ENCODE measurements at places on chromosomes 7 and 10. TPM values are rescaled to one million over a fixed set of nuclear protein-coding genes. Genes with fewer than 3 reads are reported as not detected.

GRCh38 chr7:70695795-70696083, 436.2 kb upstream of the GALNT17 start:
- peaks cover 35% of the 10 kb centered on the region for H3K4me1 ChIP-seq
- H3K27ac ChIP-seq, result peak overlapping the region; percentile 82
- peaks cover 13% of the 10 kb centered on the region for H3K27me3 ChIP-seq
- H3K4me3 ChIP-seq, result peak overlapping the region; percentile 99

DNA sequence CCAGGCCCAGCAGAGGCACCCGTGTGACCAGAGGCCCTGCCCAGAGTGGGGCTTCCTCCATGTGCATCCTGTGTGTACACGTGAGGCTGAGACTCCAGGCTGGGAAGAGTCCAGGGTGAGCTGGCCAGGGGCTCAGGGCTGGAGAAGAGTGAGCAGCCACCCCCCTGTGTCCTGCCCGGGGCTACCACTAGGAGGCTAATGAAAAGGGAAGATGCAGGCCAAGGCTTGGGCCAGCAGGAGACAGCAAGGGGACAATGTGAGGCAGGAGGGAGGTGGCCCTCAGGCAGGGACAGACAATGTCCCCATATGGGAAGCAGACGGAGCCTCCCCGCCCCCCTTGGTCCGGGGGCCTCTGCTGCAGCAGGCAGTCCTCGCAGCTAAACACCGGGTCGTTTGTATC, 102.0 kb downstream of the HIF1AN start:
- peaks cover 3% of the 10 kb centered on the region for H3K27me3 ChIP-seq
- H3K4me1 ChIP-seq, result peaks cover 15% of the 10 kb centered on the region
- H3K27ac ChIP-seq, result no peak overlapping the region

GRCh38 chr10:66834802-66835201, 91.0 kb upstream of the LRRTM3 start:
- no peaks in the 10 kb centered on the region for H3K4me1 ChIP-seq
- no peak for DNase-seq
- H3K4me3 ChIP-seq, result no peak overlapping the region
- H3K36me3 ChIP-seq, result no peaks in the 10 kb centered on the region
- no peak overlapping the region for H3K27ac ChIP-seq

The PRF1 gene
- total RNA-seq, result not detected

- peaks cover 2% of the 10 kb centered on the region for H3K27me3 ChIP-seq
- H3K36me3 ChIP-seq, result peaks cover 17% of the 10 kb centered on the region
- peak overlapping the region; percentile 74 for H3K27ac ChIP-seq
- no peak for DNase-seq
These were observed 1.7 kb upstream of the UPP1 start for GRCh38 chr7:48087349-48087748.

- no peak overlapping the region for H3K27ac ChIP-seq
- H3K4me3 ChIP-seq, result no peak overlapping the region
- DNase-seq, result no peak
- no peaks in the 10 kb centered on the region for H3K36me3 ChIP-seq
- peaks cover 36% of the 10 kb centered on the region for H3K27me3 ChIP-seq
- H3K4me1 ChIP-seq, result peaks cover 34% of the 10 kb centered on the region
These were observed 3.8 kb downstream of the HOXA4 start for GRCh38 chr7:27126596-27127327.

The RAB11FIP2 gene
- 10.9 TPM for total RNA-seq

GRCh38 chr7:128699895-128700294, 27.8 kb downstream of the GARIN1A start:
- no peak for DNase-seq
- H3K4me1 ChIP-seq, result peaks cover 22% of the 10 kb centered on the region
- no peak overlapping the region for H3K27ac ChIP-seq
- no peak overlapping the region for H3K4me3 ChIP-seq

The IFIT1 gene
- total RNA-seq, result 2.0 TPM

The CARD11 gene
- 3.9 TPM for total RNA-seq

The COBL gene
- total RNA-seq, result 1.8 TPM

The RASA4B gene
- total RNA-seq, result 6.2 TPM

The SYT15 gene
- total RNA-seq, result 0.77 TPM

DNA sequence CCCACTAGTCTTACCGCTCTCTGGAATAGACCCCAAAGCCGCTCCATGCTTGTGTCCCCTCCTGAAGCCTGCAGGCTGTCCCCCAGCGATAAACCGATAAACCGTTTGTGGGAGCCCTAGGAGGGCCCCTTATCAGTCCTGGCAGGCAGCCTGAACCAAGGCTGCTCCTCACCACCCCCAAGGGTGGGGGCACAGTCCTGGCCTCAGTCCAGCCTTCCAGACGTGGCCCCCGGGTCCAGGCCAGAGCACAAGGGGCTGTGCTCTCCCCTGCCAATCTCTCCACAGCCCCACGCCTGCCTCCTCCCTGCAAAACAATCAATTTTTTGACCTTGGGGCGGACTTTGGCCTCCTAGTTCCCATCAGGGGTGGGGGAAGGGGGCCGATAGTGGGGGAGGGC, at the start of gene TFR2:
TFR2 (minus strand) TSS at position 90 of the 397 bp plus-strand sequence; CDS start at position 47, 43 bp downstream.
- no peak within 1 kb of the TSS for H3K4me3 ChIP-seq
- no peaks in the 10 kb centered on the region for H3K4me1 ChIP-seq
- no peak for DNase-seq
- no peak within 1 kb of the TSS for H3K27ac ChIP-seq

GRCh38 chr7:5574770-5575269, 151.2 kb upstream of the TNRC18 start:
- DNase-seq, result peak; percentile 74
- H3K36me3 ChIP-seq, result no peaks in the 10 kb centered on the region
- H3K4me1 ChIP-seq, result peaks cover 47% of the 10 kb centered on the region
- H3K27me3 ChIP-seq, result peaks cover 3% of the 10 kb centered on the region
- H3K4me3 ChIP-seq, result peak overlapping the region; percentile 62

DNA sequence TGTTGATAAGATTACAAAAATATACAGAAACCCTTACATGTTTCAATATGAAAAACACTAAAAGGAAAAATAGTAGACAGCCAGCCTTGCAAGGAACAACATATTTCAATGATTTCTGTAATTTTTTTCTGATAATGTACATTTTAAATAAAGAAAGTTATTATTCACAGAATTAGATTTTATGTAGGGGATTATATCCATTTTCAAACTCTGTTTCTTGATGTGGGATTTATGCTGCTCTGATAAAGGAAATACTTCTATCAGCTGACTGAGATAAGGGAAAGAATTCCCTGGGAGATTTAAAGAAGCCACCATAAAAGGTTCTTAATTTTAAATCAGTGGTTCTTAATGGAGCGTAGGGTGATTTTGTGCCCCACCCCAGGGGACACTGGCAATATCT, 180.4 kb downstream of the ADAM12 start:
- no peak for DNase-seq
- no peaks in the 10 kb centered on the region for H3K36me3 ChIP-seq
- no peak overlapping the region for H3K27ac ChIP-seq

DNA sequence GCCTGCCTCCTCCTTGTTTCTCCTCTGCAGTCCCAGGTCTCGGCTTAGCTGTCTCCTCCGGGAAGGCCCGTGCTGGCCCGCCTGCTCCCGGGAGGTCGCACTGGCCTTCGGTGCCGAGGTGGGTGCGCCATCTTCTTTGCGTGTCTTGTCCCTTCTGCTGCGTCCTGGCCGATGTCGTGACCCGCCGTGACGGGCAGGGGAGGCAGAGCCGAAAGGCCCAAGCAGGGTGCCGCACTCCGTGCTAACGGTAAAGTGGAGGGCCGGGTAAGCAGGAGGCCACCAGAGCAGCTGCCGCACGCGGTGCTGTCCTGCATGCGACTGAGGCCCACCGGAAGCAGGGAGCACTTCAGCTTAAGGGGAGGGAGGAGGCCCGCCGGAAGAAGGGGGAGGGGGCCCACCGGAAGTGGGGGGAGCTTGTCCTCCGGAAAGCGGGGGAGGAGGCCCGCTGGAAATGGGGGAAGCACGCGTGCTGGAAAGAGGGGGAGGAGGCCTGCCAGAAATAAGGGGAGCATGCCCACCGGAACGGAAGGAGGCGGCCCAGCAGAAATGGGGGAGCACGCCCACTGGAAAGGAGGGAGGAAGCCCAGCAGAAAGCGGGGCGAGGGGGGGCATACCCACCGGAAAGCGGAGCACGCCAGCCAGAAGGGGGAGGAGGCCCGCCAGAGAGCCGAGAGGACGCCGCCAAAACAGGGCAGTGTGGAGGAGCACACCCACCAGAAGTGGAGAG, 71.4 kb downstream of the PROSER2 start:
- no peaks in the 10 kb centered on the region for H3K36me3 ChIP-seq
- no peaks in the 10 kb centered on the region for H3K4me1 ChIP-seq
- peaks cover 2% of the 10 kb centered on the region for H3K27me3 ChIP-seq
- DNase-seq, result no peak
- no peak overlapping the region for H3K4me3 ChIP-seq

- H3K36me3 ChIP-seq, result no peaks in the 10 kb centered on the region
- DNase-seq, result peak; percentile 10
- no peaks in the 10 kb centered on the region for H3K4me1 ChIP-seq
- H3K4me3 ChIP-seq, result no peak overlapping the region
- no peak overlapping the region for H3K27ac ChIP-seq
These were observed 9.0 kb upstream of the POR start for GRCh38 chr7:75905785-75906604.

The TBC1D12 gene
- 9.3 TPM for total RNA-seq

GRCh38 chr10:127909716-127910463, 3.0 kb downstream of the PTPRE start:
- H3K27me3 ChIP-seq, result peaks cover 12% of the 10 kb centered on the region
- H3K36me3 ChIP-seq, result peaks cover 29% of the 10 kb centered on the region
- peaks cover 70% of the 10 kb centered on the region for H3K4me1 ChIP-seq
- peak overlapping the region; percentile 87 for H3K4me3 ChIP-seq
- DNase-seq, result no peak
- no peak overlapping the region for H3K27ac ChIP-seq

- DNase-seq, result no peak
- peaks cover 4% of the 10 kb centered on the region for H3K27me3 ChIP-seq
- H3K36me3 ChIP-seq, result no peaks in the 10 kb centered on the region
- no peak overlapping the region for H3K27ac ChIP-seq
These were observed 21.7 kb downstream of the LYZL2 start for GRCh38 chr10:30607814-30608213.

DNA sequence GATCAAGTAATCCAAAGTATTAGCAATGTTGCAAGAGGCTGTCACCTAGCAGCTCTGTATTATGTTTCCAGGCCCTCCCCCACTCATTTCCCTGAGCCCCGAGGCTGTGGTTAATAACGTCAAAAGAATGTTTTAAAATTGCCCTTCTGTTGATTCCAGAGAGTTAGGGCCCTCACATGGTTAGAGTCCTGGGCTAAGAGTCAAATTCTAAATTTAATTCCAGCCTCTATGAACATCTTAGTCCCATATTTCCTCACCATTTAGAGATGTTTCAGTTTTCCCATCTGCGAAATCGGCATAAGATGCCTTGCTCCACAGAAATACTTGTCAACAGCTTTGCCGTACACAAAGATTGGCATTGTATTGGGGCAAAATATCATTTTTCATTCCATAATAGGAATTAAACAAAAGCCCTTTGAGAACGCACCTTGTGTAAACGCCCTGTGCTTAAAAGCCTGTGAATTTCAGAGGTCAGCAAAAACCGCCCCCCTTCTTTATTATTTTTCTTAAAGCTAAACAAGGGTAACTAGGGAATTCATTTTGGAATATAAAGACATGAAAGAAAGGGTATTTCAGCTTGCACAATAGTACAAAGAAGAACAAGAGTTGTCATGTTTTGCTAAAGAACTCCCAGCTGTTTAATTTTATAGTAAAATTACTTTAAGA, 135.8 kb downstream of the ARID5B start:
- H3K4me3 ChIP-seq, result no peak overlapping the region
- no peak overlapping the region for H3K27ac ChIP-seq
- no peak for DNase-seq
- H3K27me3 ChIP-seq, result no peaks in the 10 kb centered on the region
- H3K4me1 ChIP-seq, result peaks cover 4% of the 10 kb centered on the region

The FERD3L gene
- total RNA-seq, result not detected

DNA sequence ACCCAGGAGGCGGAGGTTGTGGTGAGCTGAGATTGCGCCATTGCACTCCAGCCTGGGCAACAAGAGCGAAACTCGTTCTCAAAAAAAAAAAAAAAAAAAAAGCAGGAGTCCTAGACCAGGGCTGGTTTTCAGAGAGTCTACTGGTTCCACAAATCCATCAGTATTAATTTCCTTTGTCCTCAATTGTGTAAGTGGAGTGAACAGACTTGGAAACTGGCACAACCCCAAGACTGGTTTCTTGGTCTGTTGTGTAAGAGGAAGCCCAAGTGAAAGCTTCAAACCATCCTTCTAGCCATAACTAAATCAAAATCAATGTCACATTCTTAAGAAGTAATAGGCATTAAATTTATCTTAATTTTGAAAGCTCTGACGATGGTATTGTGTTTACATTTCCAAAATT, 213.6 kb downstream of the DGKI start:
- peaks cover 4% of the 10 kb centered on the region for H3K27me3 ChIP-seq
- no peaks in the 10 kb centered on the region for H3K36me3 ChIP-seq
- no peak overlapping the region for H3K4me3 ChIP-seq
- DNase-seq, result no peak
- no peak overlapping the region for H3K27ac ChIP-seq
- H3K4me1 ChIP-seq, result no peaks in the 10 kb centered on the region

DNA sequence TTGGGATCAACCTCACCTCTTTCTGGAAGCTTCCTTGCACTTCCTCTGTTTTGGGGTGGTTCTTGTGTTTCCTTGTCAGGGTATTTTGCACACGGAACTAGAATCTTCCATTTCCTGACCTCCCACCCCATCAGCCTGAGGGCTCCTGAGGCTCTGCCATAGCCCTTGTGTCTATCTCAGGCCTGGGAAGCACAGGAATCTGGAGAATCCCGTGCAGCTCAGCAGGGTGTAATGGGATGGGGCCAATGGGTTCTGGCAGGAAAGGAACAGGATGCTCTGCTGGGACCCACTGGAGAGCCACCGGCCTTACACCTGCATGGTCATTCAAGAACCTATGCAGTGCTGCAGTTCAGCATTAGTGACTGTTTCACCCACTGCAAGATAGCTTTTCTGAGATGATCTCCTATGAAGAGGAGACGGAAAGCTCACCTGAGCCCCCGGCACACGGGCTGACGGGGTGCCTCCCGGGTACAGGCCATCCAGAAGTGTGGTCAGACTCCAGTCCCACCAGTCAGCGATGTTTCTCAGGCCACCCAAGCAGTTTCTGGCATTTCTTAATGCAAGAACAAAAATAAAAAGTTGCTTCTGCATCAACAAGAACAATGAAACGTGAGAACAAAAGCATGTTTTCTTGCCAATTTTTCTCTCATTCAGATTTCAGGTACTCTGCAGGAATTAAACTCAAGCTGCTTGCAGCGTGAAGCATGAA, 133.2 kb downstream of the PKD1L1 start:
- DNase-seq, result no peak
- H3K27ac ChIP-seq, result no peak overlapping the region
- H3K27me3 ChIP-seq, result no peaks in the 10 kb centered on the region
- no peak overlapping the region for H3K4me3 ChIP-seq

- H3K4me3 ChIP-seq, result peak overlapping the region; percentile 85
- peaks cover 58% of the 10 kb centered on the region for H3K4me1 ChIP-seq
- H3K36me3 ChIP-seq, result no peaks in the 10 kb centered on the region
- DNase-seq, result no peak
- peaks cover 43% of the 10 kb centered on the region for H3K27me3 ChIP-seq
These were observed 6.0 kb upstream of the GATA3 start for GRCh38 chr10:8048281-8049008.

DNA sequence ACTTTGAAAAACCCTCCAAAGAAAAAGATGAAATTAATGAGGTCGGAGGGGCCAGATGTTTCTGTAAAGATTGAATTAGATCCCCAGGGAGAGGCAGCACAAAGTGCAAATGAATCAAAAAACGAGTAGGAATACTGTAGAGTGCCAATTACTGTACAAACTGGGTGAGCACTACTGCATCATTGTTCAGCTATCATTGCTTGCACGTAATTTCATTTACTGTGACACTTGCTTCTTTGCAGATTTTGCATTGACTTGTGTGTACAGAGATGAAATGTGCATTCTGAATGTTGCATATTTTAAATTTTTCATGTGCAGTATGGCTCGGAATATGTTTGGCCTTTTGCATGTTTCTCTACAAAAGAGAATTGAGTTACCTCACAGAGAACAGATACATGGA, 123.7 kb downstream of the LCOR start:
- H3K4me3 ChIP-seq, result no peak overlapping the region
- H3K27me3 ChIP-seq, result no peaks in the 10 kb centered on the region
- H3K36me3 ChIP-seq, result no peaks in the 10 kb centered on the region
- no peak overlapping the region for H3K27ac ChIP-seq

Data from endothelial cell (in vitro differentiated cells).